Activated CD4-positive, CD25-positive, alpha-beta regulatory T cell (primary cell): ENCODE measurements at places on chromosomes 5 and 9.

- no peak for DNase-seq
Measured at GRCh38 chr5:130912088-130912487, 253.0 kb downstream of the HINT1 start.

- no peak for DNase-seq
Measured at GRCh38 chr5:115985802-115986757, 23.8 kb downstream of the LVRN start.

- no peak for DNase-seq
Measured at GRCh38 chr5:43045236-43045635, 5.1 kb upstream of the ANXA2R start.

GRCh38 chr5:67146981-67147380 lies 49.6 kb downstream of the CD180 start:
- DNase-seq, result no peak

DNA sequence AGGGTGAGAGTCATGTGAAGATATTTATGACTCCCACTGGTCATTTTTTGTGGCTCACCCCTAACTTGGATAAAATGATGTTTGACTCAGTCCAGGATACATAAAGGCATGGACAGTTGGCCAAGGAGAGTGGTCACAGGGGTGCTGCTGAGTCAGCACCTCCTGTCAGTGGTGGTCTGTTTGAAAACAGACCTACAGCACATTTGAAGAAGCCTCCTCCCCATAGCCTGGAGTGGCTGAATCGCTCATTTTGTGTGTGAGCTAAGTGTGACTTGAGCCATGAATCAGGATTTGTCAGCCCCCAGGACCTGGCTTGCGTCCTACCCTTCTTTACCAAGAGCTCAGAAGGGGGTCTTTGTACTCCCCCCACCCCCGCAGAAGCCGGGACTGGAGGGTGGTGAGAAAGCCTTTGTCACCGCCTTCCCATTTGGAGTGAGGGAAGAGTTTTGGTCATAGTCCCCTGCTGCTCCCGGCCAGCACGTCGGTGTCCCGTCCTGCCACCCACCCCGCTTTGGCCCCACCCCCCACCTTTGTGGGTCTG lies 35.6 kb downstream of the TRIO start:
- DNase-seq, result no peak

- DNase-seq, result no peak
Measured at GRCh38 chr9:111605041-111605559, 5.7 kb upstream of the PTGR1 start.

DNA sequence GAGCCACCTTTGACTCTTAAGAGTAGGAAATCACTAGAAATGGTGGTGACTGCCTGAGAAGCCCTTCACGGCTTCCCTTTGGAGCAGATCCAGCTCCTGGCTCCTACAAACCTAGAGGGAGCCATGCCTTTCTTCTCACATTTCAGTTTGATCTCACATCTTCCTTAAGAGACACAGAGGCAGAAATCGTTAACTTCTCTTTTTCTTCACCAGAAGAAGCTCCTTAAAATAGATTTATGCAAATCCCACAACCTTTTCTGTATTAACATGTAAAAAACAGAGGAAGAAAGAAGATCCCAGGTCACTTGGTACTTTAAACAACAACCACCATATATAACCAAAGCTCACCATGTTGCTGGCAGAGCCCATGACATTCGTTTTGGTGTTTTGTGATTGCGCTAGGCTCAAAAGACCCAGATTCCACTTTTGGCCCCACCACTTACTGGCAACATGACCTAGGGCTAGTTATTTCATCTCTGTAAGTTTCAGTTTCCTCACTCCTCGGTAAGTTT lies 29.6 kb downstream of the PAX5 start:
- no peak for DNase-seq

DNA sequence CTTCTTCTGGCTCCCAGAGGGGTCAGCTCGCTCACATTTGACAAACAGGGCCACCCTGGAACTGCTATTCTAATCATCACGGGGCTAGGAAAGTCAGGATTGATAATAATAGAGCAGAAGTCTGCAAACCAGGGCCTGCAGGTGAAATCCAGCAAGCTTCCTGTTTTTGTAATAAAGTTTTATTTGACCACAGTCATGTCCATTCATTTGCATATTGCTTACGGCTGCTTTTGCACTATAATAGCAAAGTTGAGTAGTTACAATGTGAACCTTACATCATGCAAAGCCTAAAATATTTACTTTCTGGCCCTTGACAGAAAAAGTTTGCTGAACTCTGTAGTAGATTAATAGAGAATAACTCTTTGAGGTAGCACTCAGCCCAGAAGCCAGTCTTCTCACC lies 63.2 kb upstream of the CTXN3 start:
- DNase-seq, result no peak
